ENCODE measurements at places on chromosomes 2 and 18.

- DNase-seq = no peak
These were observed 436.7 kb downstream of the ZEB2 start for GRCh38 chr2:144083211-144083610.

DNA sequence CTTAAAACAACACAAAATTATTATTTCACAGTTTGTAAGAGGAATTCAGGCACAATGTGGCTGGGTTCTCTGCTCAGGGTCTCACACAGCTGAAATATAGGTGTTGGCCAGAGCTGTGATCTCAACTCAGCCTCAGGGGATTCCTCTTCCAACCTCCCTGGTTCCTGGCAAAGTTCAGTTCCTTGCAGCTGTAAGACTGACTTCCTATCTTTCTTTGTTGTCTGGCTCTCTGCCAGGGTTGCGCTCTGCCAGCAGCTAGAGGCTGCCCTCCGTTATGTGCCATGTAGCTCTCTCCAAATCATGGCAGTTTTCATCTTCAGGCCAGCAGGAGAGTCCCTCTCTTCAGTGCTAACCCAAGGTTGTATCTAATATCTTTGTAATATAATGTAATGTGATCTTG, 272.5 kb upstream of the KCNJ3 start:
- DNase-seq = no peak

DNA sequence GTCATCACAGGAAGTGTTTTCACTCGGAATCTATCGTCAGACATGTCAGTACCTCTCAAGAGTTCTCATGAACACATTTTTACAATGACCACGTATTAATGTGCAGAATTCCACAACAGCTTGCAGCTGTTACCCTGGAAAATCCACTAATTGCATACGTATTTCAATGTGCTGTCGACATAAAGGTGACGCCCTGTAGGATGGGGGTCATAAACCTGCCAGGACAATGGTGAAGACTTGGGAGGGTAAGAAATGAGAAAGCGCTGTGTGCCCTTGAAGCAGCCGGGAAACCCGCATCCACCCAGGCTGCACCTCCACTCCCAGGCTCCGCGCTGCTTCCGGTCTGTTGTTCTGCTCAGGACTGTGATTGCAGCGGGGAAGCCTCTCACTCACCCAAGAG, 14.0 kb downstream of the TMEM18 start:
- no peak for DNase-seq

GRCh38 chr2:48114256-48114655, 208.0 kb upstream of the FBXO11 start:
- DNase-seq = no peak

- no peak for DNase-seq
These were observed 8.4 kb downstream of the SCN7A start for GRCh38 chr2:166485558-166486178.

DNA sequence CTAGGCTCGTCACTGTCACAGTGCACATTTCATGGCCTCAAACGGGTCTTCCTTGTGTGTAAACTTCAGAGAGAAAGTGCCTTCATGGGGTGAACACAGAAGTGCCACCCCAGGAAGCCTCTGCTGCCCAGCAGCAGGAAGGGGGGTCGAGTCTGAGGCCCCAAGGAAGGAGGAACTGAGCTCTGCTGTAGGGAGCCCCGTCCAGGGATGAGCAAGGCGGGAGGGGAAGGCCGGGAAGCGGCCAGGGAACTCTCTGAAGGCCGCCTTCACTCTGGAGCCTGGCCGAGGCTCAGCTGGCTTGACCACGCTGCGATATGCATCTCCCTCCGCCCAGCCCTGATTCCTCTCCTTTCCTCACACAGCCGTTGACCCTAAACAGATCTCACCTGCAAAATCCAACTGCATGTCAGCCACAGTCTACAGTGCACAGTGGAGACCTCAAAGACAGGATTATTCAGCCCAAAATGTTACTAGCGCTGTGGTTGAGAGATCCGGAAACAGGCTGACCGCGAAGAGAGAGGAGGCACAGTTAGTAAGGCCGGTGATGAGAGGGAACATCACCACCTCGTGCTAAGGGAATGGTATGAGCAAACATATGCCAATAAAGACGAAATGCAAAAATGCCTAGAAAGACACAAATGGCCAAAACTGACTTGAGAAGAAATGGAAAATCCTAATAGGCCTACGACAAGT, 34.2 kb upstream of the CTDP1 start:
- DNase-seq = no peak

DNA sequence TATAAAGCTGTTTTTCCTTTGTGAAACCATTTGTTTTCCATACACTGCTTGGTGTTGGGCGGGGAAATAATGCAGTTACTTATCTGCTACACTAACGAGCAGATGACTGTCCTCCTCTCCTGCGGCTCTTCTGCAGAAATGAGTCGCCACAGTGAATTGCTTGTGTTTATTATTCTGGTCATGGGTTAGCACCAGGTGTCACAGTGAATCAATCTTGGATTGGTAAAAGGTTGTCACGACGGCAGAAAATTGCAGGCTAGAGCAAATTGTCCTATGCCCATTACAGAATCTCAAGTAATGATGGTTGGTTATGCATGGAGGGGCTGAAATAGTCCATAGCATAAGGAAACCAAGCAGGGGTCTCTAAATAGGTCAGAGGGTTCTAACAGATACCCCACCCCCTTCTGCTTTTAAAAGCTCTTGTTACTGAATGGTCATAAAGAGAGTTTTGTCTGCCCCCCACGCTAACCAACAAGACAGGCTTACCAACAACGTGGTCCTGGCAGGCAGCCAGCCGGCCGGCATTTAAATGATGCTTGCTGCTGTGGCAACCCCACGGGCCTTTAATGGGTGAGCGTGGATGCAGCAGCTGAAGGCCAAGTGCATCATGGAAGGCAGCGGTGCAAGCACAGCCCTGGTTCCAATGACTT, 29.5 kb downstream of the RAB31 start:
- no peak for DNase-seq

DNA sequence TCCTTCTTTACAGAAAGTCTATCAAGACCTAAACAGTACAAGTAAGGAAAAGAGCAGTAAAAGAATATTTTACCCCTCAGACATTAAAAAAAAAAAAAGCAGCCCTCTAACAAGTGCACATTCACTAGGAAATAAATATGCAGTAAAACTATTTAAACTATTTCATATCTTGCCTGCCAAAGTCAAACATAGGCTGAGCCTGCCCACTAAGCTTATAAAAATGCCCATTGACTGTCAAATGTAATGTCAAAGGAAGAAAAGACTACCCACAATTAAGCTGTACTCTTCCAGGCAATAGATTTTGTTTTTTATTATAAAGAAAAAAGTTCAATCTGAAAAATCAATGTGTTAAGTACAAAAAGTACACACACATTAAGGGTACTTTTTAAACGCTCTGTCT, 11.8 kb downstream of the ALS2 start:
- DNase-seq = no peak

- DNase-seq = no peak
These were observed 86.3 kb downstream of the KCTD18 start for GRCh38 chr2:200423541-200423940.

GRCh38 chr18:50079571-50080295, 115.2 kb downstream of the MYO5B start:
- no peak for DNase-seq

DNA sequence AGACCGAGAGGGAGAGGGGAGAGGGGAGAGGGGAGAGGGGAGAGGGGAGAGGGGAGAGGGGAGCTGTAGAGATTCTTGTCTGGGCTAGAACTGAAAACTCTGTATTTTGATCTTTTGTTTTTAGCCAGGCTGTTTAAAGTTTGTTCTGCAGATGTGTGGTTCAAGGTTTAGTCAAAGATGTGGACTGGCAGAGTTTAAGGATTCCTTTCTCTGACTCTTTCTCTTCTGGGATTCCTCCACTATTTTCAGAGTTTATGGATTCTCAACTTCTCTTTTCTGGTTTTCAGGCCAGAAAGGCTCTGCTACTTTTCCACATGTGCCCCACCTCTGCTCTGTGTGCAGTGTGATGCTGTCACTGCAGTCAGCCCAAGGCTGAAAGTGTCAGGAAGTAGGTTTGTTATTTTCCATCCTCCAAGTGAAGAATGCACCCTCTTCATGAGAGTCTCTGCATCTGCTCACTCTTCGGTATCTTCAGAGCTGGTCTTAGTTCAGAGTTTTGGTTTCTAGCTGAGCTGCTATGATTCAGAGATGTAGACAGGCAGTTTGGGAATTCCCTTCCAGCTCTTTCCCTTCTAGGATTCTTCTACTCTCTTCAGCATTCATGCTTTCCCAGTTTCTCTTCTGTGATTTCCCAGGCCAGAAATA, 130.9 kb upstream of the SMAD7 start:
- no peak for DNase-seq

DNA sequence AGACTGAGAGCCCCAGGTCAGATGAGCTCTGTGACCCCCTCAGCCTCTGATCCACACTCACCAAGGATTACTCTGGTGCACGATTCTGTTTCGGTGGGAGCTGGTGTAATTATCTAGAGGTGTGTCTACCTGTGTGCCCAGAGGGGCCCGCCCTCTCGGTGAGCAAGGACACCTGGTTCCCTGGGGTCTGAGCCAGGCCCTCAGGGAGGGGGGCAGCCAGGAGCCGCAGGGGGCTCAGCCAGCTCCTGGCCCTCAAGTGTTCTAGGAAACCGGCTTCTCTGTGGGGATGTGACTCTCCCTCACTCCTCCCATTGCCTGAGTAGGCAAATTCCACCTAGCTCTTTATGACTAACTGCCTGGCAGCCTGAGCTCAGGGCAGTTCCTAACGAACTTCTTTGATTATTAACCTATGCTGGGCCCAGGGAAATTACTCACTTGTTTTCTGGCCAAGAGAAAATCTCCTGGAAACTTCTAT, 17.4 kb downstream of the AGAP1 start:
- no peak for DNase-seq

GRCh38 chr2:15554525-15555218, 6.5 kb downstream of the NBAS start:
- no peak for DNase-seq

GRCh38 chr2:39902103-39902502, 123.0 kb upstream of the THUMPD2 start:
- DNase-seq = no peak

DNA sequence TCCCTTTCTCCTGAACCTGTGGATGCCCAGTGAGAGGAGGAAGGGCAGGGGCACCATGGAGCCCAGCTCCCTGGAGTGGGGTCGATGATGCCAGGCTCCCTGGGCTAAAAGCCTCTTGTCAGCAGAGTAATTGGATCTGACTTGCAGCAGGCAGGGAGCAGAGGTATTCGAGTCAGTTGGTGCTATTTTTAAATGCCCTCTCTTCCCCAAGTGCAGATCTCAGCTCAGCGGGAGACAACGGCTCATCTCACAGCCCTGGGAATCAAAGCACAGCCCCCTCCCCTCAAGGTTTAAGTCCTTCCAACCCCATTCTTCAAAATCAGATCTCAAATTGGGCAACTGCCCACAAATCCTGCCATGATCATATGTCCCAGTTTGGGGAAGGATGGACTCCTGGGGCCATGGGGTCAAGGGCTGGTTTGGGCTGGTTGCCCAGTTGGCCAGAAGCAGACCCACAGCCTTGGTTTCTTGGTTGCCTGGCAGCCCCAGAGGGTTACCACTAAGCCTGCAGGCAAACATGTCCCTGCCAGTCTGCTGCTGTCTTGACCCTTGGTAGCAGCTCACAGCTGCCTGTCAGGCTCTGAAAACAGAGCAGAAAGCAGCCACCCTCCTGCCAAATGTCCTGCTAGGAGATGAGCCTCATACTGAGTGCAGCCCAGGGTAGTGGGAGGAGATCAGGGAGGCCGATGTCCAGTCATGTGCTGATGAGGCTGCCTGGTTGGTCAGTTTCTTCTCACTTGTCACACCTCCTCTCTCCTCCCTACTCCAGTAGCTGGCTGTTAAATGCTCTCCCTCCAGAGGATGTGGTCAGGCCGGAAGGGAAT, 244.9 kb downstream of the LOXHD1 start:
- DNase-seq = no peak

GRCh38 chr2:134137182-134137611, 116.7 kb upstream of the MGAT5 start:
- no peak for DNase-seq

GRCh38 chr2:181104512-181105115, 124.2 kb downstream of the UBE2E3 start:
- DNase-seq = no peak

DNA sequence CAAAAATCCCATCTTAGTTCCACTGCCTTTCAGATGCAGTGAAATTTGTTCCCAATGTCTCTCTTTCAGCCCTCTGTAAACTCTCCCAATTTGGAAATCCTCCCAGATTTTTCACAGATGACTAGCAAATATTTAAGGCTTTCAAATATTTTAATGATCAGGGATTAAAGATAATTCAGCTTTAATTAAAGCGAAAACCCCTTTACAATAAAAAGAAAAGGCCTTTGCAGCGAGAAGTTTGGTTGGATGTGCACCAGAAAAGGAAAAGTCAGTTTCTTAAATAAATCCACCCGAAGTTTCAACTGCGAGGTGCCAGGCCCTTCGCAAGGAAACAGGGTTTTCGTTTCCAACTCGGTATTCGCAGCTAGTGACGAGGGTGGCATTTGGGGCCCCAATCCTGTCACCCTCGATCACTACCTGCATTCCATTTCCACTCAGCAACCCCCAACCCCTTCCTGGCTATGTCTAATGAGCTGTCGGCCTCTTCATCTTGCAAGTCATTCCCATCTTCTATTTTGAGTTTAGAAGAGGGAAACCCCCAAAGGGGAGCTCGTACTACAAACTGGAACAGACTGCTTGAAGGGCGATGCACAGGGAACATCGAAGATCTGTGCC, 1.5 kb downstream of the RAX start:
- DNase-seq = no peak

- DNase-seq = no peak
These were observed 956.4 kb downstream of the CPS1 start for GRCh38 chr2:211512806-211513205.

DNA sequence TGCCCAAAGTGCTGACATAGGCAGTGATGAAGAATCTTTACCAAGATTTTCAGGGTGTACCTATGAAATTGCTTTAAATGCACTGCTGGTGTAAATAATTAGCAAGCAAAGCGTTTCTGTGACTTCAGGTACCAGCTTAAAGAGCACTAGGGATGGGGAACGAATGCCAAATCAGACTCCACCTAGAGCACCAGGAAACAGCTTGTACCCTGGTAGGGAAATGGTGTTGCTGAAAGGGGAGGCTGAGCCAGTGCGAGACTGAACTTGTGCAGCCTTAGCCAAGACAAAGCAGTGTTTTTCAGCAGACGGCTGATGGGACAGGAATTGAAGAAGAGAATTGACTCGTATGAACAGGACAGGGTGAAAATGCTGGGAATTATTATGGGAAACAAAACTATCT, 65.6 kb downstream of the TWSG1 start:
- DNase-seq = no peak

DNA sequence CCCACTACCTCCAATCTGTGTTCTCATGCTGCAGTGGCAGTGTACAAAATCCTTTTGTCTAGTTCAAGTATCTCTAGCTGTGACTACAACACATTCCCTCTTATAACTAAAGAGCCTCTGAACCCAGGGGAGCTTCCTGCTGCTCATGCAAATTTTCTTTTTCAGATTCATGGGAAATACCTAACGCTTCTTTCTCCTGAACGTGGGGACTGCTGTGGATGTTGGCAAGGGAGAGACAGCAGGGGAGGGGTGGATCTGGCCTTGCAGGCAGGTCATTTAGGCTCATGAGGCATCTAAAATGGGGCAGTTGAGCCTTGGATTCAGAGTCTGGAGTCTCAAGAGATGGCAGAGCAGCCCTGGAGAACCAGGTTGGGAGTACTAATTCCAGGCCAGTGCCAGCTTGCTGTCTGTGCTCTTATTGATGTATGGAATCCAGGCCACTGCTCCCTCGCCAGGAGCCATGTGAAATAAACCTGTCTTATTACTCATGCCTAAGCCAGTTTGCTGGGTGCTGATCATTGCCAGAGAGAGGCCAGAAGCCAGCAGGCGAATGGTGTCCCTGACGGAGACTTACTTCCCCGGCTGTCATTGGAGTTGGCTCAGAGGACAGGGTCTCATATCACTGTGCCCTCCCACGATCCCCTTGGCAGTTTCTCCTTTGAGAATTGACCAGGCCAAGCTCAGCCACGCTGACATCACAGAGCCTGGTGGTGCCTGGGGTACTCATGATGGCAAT, 29.2 kb upstream of the TNP1 start:
- DNase-seq = no peak
